NCI-H1436 (cell line): ENCODE measurements at places on chromosomes 16 and 17.

DNA sequence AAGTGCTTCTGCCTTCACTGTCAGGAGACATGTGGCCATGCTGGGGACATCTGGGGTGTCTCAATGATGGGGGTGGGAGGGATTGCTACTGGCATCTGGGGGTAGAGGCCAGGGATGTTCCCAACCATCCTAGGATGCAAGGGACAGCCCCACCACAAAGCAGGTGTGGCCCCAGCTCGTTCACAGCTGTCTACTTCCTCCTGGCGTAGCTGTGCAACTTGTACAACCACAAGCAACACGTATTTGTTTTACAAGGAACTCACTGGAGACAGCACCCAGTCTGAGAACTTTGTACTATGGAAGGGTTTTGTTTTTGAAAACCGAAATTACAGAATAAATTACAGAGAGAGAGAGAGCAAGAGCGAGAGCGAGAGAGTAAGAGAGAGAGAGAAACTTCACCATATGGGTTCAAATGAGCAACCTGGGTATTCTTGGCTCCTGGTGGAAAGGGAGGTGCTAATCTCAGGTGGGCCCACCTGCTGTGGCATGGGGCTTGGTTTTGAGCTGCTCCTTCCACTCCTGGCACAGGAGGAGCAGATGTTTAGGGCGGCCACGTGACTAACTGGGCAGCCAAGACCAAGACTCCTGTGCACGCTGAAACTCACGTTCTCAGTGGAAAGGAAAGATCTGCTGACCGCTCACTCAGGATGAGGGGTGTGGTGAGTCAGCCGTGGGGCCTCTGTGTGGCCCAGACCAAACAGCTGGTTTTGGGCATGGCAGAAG, 17.5 kb upstream of the TNFRSF13B start:
- DNase-seq: no peak

DNA sequence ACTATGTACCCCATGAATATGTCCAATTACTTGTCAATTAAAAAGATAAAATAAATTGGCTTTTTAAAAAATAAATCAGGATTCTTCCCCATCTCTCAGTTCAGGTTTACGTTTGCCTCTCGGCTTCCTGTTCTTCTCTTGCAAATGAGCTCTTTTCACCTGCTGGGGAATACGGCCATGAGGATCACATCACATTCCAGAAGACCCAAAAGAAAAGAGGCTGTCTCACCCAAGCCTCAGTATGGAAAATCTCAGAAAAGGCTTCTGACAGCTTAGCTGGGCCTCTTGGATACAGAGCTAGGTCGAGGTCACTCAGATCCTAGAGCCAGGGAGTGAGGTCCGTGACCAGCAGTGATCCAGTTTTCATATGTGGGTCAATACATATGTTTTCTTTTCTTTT, 171.2 kb upstream of the SDK2 start:
- DNase-seq: no peak

DNA sequence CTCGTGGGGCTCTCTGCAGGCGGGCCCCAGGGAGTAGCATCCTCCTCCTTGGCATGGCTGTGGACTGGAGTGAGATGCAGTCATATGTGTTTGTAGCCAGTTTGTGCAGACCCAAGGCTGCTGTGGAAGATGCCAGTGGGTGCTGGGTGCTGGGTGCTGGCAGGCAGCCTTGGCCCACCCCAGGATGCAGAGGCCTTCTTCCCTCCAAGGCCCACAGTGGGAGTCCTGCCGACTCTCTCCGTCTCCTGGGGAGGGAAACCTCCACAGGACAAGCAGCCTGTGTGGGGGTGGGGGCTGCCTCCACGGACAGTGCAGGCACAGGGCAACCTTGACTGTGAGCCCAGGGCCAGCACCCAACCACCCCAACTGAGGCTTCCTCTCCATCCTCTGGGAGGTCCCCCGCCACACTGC, 13.8 kb upstream of the TMEM92 start:
- DNase-seq: no peak

DNA sequence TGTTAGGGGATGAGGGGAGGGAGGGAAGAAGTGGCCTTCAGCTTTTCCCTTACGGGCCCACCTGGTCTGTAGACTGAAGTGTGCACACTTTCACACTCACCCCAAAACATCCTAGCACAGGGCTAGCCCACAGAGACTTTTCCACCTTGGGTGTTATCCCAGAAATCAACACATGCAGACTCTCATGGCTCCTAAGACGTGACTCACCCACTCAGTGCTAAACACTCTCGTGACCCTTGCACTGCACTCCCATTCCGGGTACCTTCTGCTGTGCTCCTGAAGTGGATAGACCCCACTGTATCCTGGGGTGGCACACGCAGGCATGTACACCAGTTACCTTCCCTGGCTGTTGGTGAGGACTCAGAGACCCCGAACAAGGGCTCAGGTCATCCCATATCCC, 23.0 kb upstream of the ABCC3 start:
- no peak for DNase-seq

- DNase-seq: no peak
Measured at GRCh38 chr16:8645831-8646230, 24.3 kb downstream of the METTL22 start.

DNA sequence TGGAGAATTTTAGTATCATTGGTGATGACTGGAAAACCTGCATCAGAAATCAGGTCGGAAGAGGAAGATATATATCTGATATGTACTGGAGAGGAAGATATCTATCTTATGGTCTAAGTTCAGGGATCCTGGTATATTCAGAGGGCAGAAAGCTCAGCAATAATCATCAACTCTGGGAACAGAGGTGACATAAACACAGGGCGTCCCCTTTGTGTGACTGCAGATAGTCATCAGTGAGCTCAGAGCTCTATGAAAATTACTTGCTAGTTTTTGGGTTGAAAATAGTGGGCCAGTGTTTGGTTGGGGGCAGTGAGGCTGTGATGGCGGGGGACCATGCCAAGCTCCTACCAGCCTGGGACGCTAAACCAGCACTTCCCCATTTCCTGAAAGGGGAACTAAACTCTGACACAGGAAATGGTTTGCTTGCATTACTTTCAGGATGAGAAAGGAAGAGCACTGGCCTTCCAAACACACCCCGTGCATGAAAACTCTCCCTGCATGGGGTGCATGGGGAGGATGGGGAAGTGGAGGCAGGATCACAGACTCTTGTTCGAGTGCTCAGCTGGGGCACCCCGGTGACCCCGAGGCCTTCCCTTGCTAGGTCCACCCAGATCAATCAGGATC, 15.8 kb downstream of the NOD2 start:
- DNase-seq: no peak

GRCh38 chr16:66563574-66564334, 2.5 kb upstream of the CMTM1 start:
- no peak for DNase-seq

GRCh38 chr17:2263183-2264066, 40.2 kb downstream of the SMG6 start:
- DNase-seq: no peak
